AG20443 (cell line): ENCODE measurements at places on chromosomes 5 and 9.

- DNase-seq, result no peak
These were observed 6.0 kb downstream of the WDR5 start for GRCh38 chr9:134141906-134142305.

- DNase-seq, result peak; percentile 27
These were observed 41.2 kb upstream of the ZNF300 start for GRCh38 chr5:150945947-150946346.

GRCh38 chr5:79853676-79854418, 137.2 kb downstream of the MTX3 start:
- no peak for DNase-seq

- peak; percentile 49 for DNase-seq
These were observed 4.1 kb downstream of the CDK7 start for GRCh38 chr5:69238760-69239251.

- DNase-seq, result no peak
These were observed 42.3 kb upstream of the CLPTM1L start for GRCh38 chr5:1387059-1387755.

- DNase-seq, result no peak
These were observed 142.3 kb upstream of the OTULINL start for GRCh38 chr5:14439087-14439871.
